ENCODE measurements at places on chromosomes 12 and 14. TPM values are rescaled to one million over a fixed set of nuclear protein-coding genes. Genes with fewer than 3 reads are reported as not detected.

- H3K36me3 ChIP-seq = no peaks in the 10 kb centered on the region
- DNase-seq = no peak
- H3K4me3 ChIP-seq = no peak overlapping the region
- no peaks in the 10 kb centered on the region for H3K27me3 ChIP-seq
- no peak overlapping the region for H3K27ac ChIP-seq
Measured at GRCh38 chr12:130970165-130970907, 16.6 kb downstream of the ADGRD1 start.

DNA sequence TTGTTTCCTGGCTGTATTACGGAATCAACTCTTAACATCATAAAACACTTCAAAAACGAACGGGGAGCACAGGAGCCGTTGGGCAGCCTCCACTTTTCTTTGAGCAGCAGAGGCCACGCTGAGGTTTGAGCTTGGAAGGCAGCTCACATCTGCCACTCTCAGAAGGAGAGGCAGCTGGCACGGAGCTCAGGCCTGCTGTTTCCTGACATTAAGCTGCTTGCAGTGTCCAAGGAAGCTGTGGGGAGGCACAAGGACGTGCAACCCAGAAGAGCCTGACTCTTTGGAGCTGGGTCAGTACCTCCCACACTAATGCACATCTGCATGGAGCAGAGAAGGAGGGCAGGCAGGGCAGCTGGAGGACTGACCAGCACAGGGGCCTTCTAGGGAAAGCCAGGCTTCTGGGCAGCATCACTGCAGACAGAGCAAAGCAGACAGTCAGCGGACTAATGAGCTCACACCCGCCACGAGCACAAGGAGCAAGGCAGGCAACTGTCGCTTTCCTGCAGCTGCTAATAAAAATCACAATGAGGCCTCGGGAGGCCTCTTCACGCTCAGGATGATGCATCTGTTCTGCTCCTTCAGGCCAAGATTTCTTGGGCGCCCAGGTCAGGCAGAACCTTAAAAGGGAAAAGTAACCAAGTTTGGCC, 211.1 kb downstream of the GLT1D1 start:
- DNase-seq = no peak
- H3K27me3 ChIP-seq = no peaks in the 10 kb centered on the region
- H3K36me3 ChIP-seq = no peaks in the 10 kb centered on the region

DNA sequence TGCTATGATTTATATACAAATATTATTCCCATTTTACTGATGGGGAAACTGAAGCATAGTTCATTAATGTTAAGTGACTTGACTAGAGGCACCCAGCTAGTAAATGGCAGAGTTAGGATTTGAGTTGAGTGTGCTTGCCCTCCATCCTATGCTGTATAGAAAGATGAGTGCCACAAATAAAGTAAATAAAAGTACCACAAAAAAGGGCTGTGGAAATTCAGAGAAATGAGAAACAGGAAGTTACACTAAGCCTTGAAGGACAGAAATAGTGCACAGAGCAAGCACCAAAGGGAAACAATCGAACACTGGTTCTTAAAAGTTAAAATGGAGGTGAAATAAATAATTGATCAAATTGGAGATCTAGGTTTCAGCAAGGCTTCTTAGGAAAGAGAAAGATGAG, 9.2 kb upstream of the ABCD2 start:
- H3K4me3 ChIP-seq = no peak overlapping the region
- H3K27ac ChIP-seq = no peak overlapping the region
- H3K4me1 ChIP-seq = no peaks in the 10 kb centered on the region
- no peaks in the 10 kb centered on the region for H3K36me3 ChIP-seq
- peaks cover 4% of the 10 kb centered on the region for H3K27me3 ChIP-seq

- peak overlapping the region; percentile 74 for H3K4me3 ChIP-seq
- H3K36me3 ChIP-seq = peaks cover 2% of the 10 kb centered on the region
- H3K27me3 ChIP-seq = no peaks in the 10 kb centered on the region
- peak; percentile 56 for DNase-seq
Measured at GRCh38 chr14:63542231-63542999, 762 bp downstream of the PPP2R5E start.

- H3K36me3 ChIP-seq = no peaks in the 10 kb centered on the region
- no peak for DNase-seq
- no peak overlapping the region for H3K4me3 ChIP-seq
Measured at GRCh38 chr14:96071561-96071960, 32.4 kb downstream of the C14orf132 start.

DNA sequence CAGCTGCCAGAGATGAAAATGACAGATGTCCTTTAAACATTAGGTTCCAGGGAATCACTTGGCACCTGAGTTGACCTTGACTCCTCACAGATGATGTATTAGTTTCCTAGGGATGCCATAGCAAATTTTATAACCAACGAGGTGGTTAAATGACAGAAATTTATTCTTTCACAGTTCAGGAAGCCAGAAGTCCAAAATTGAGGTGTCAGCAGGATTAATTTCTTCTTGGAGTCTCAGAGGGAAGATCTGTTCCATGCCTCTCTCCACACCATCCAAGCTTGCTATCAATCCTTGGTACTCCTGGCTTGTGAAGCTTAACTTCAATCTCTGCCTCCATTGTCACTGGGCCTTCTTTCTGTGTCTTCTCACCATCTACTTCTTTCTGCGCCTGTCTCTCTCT, 249.7 kb upstream of the BTG1 start:
- H3K27me3 ChIP-seq = peaks cover 6% of the 10 kb centered on the region
- no peak for DNase-seq
- no peaks in the 10 kb centered on the region for H3K4me1 ChIP-seq

Gene CCDC177
- not detected for total RNA-seq

Gene CACNA1C
- not detected for total RNA-seq

Gene KERA
- total RNA-seq = not detected

Data from endothelial cell of umbilical vein (primary cell).